Stimulated activated CD4-positive, alpha-beta T cell treated with anti-CD3 and anti-CD28 coated beads, Interleukin-12 subunit alpha, Interleukin-12 subunit beta, amount 100 ng/mL, for 48 hours (primary cell): ENCODE measurements at places on chromosomes 6 and 20.

DNA sequence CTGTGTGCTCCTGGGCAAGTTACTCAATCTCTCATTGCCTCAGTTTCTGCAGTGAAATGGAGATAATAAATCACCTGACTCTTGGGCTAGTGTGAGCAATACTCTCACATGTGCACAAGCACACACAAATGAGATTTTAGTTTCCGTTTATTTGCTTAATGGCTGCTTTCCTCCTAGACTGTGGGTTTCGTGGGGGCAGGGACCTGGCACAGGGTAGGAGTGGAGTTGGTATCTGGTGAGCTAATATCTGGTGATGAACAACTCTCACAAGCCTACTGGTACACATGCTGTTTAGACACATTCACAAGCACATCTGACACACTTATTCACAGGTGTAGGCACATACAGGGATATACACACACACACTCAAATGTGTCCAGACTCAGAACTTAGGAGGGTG lies 73.8 kb downstream of the TOX2 start:
- no peak for DNase-seq

GRCh38 chr6:162435071-162435470 lies 292.5 kb downstream of the PRKN start:
- no peak for DNase-seq

- DNase-seq = no peak
Measured at GRCh38 chr6:167652042-167652700, 174.5 kb upstream of the AFDN start.

DNA sequence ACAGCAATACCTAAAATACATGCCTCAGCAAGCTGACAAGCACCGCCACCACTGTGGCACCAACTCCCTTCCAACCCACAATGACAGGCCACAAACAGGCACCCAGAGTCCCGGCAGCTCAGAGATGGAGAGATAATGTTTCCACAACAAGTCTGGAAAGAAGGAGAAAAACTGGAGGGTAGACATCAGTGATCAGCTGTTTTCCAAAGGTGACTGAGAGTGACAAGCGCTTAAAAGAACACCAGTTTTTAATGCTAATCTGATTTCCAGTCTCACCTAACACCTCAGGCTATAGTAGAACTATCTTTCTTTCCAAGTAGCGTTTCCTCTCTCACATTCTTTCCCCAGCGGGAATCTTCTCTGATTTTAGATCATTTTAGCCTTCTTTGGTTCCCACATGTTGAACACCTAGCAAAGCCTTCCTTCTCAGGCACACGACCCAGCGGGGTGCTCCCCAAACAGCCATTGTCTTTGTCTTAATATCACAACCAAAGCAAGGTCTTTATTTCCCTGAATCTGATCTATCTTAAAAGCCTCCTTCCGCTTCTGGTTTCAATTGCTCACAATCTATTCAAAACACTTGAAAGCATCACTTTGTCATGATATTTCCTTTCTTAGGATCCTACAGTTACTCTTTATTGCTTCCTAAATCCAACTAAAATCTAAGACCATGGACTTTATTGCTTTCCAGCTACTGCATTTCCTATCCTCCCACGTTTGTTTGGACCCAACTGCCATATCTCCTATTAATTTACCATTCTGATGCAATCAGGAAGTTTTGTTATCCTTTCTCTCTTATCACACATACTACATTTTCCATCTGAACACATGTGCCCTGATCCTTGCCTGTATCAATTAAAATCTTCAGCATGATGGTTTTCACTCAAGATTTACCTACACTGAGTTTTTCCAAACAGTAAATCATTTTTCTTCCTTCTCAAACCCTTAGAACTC lies 282.7 kb downstream of the ADGB start:
- no peak for DNase-seq

GRCh38 chr6:47096211-47096895 lies 54.2 kb upstream of the ADGRF1 start:
- no peak for DNase-seq

DNA sequence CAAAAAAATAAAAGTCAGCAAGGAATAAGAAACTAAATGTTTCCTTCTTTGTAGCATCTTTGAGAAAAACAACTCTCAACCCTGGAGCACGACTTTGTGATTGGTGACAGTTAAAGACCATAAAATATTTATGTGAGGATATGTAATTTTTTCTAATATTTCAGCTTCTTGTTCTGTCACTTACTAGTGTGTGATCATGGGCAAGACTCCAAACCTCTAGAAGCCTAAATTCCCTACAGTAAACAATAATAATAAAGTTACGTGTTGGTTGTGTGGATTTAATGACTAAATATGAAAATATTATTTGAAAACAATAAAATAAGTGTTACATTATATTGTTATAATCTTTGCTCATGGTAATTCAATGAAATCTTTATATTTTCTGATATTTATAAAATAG lies 735.6 kb upstream of the MARCKS start:
- DNase-seq = no peak

DNA sequence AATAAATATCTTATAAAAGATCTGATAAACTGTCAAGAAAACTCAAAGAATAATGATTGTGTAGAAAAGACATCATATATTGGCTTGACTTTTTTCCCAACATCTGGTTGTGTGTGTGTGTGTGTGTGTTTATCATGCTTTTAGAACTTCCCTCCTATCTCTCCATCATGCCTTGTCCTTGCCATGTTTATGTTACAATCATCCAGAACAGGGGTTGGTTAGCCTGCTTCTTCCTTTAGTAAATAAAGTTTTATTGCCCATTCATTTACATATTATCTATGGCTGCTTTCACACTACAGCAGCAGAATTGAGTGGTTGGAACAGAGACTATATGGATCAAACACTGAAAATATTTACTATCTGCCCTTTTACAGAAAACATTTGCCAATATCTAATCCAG lies 52.8 kb upstream of the RIPOR2 start:
- no peak for DNase-seq

DNA sequence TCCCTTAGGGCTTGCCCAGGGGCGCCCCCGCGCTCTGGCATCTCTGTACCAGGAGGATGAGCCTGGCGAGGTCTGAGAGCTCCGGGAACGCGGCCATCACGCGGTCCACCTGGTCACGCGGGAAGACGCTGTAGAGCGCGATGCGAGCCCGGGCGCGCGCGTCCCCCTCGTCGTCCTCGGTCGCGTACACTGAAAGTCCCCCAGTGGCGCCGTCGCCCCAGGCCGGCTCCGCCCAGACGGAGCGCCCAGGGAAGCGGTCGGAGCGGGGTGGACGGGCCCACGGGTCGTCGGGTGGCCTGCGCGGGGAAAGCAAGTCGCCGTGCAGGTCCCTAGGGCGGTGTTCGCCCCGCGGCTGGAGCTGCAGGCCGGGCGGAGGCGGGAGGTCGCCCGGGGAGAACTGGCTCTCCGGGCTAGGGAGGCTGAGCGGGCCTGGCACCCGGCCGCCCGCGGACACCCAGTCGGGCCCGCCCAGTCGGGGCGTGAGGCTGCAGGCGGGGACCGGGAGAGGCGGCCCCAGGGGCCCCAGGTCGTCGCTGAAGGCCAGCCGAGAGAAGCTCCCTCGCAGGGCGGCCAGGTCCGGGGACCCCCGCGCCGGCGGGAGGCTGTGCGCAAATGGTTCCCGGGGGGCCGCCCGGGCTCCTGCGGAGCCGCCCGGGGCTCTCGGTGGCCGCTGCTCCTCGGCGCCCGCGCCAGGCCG lies 34.0 kb downstream of the ZC3H12D start:
- no peak for DNase-seq

GRCh38 chr6:168116438-168116974 lies 37.5 kb upstream of the FRMD1 start:
- DNase-seq = no peak

DNA sequence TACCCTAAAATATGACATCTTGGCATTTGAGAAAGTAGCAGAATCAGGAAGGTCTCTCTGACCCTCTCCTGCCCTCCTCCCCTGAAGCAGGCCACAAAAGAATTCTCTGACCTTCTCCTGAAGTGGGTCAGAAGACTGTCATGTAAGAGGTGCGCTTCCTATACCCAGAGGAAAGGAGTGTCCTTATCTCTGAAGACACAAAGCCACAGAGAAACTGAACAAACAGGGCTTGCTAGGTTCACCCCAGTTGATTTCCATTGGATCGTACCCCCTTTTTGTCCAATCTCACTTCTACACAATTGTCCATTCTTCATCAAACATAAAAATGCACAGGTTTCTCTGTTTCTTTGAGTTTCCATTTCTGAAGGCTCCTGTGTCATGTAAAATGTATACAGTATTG lies 272.0 kb upstream of the SOX4 start:
- DNase-seq = no peak

GRCh38 chr20:62576815-62577489 lies 65.4 kb upstream of the SLCO4A1 start:
- DNase-seq = no peak

GRCh38 chr6:15987569-15987968 lies 141.3 kb upstream of the MYLIP start:
- DNase-seq = no peak

DNA sequence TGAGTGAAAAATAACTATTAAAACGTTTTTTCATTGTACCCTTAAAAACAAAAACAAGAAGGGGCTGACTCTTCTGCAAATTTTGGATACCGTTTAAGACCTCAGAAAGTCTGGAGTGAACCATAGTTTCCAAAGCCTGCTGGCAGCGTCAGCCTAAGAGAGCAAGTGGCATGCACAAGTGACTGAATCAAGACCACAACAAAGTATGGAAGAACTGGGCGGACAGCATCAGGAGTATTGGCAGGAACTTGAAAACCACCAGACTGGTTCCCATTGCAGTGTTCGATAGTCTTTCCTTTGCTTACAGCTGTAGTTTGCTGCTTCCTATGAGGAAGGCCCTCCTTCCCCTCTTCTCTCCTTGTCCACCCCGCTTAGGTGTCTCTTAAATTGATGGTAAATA lies 33.7 kb upstream of the MYLIP start:
- no peak for DNase-seq
